GM13976 (cell line): ENCODE measurements at places on chromosomes 4 and X.

- no peak for DNase-seq
Observed at GRCh38 chrX:41982953-41983352, 59.6 kb upstream of the CASK start.

- DNase-seq, result no peak
Observed at GRCh38 chr4:82036181-82036580, 337.6 kb downstream of the HNRNPD start.

DNA sequence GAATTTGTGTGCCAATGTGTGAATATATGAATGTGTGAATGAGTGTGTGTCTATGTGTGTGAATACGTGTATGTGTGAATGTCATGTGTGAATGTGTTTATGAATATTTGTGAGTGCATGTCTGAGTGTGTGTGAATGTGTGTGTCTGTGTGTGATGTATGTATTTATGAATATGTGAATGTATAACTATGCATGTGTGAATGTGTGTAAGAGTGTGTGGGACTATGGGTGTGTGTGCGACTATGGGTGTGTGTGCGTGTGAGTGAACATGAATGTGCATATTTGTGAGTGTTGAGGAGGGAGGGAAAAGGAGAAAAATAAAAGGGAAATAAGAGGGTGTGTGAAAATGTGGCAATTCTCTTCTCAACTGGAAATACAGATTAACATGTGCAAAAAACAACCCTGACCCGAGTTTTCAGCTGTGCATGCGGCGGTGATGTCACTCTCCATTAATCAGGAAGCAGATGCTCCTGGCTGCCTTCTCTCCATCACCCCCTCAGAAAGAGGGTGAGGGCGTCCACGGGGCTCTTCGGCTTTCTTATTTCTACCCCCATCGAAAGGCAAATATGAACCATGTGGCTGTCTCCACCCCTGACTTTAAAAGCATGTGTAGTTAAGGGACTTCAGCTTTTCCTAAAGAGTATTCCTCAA is 219.8 kb downstream of the MAML3 start:
- no peak for DNase-seq

- DNase-seq, result peak; percentile 77
Observed at GRCh38 chr4:138090150-138090917, 151.8 kb downstream of the SLC7A11 start.

- DNase-seq, result no peak
Observed at GRCh38 chr4:80012291-80012690, 60.7 kb downstream of the ANTXR2 start.

DNA sequence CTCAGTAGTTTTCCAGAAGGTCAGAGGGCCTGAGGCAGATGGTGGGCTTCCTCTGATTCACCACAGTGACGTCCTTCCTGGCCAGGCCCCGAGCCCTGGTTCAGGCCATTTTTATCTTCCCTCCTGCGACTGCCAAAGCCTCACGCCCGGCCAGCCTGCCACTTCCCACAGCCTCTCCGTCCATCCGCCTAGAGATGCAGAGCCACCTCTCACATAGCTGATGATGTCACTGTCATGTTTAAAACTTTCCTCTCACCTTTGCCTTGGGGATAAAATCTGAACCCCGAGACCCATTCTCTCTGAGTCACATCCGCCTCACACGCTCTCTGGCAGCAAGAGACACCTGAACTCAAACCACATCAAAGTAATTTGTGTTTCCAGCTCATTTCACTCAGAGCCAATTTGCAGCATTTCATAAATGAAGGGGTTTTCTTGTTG is 175.3 kb downstream of the QDPR start:
- DNase-seq, result peak; percentile 57

GRCh38 chr4:73451981-73452747 is 16.1 kb downstream of the AFP start:
- DNase-seq, result no peak

DNA sequence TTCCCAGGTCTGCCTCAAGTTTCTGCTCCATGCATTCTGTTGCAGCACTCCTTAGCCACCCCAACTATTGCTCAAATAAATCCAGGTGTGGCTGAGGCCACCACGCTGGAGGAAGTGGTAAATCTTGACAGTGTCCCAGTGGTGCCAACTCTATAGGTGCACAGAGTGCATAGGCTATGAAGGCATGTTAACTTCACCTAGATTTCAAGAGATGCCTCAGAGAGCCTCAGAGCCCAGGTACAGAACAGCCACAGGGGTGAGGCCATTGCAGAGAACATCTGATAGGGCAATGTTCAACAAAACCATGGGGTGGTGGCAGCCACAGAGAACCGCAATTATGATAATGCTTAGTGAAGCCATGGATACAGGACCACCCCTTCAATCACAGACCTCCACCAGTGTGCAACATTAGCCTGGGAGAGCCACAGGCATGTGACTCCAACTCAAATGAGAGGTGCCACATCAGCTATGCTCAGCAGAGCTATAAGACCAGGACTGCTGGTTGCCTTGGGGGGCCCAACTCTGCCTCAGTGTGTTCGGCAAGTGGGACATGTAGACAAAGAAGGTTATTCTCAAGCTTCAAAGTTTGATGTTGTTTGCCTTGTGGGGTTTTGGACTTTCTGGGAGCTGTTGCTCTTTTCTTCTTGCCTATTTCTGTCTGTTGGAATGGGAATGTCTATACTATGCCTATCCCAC is 468.7 kb downstream of the ANKRD50 start:
- DNase-seq, result no peak

DNA sequence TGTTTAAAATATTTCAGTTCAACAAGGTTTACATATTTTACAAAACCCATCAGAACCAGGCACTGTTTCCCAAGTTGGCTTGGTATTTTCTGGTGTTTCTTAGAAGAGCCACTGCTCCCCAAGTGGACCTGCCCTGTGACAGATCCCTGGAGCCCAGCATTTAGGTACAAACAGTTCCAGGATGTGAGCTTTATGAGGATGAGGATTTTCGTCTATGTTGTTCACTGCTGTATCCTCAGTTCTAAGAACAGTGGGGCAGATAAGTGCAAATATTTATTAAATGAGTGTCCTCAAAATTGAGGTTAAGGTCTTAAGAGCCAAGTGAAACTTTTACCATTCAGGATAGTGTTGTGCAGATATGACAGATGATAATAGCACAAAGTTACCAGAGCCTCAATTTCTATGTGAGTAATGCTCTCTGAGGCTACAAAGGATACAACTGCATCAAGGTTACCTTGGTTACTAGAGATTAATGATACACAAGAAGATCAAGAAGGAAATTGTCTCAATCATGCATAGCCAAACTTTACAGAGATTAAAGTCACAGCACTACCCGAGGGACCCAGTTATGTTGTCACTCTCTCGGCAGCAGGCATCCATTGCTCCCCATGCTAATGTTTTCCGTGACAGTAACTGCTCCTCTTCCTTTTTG is 37.5 kb downstream of the ANXA3 start:
- DNase-seq, result no peak

DNA sequence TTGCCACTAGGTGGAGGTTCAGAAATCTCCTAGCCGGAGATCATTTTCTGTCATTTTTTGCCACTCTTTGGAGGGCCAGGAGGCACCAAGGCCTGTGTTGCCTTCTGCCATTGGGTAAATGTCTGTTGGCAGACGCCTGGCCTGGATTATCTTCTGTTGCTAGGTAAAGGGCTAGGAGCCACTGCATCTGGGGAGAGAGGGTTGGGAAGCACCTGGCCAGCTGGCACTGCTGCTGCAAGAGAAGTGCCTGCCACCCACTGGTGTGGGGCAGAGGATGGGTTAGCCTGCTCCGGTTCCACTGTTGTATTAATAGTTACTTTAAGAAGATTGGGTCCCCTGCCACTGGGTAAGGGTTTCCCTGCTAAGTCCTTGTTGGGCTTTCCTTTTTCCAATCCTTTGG is 58.1 kb downstream of the AWAT2 start:
- DNase-seq, result no peak

DNA sequence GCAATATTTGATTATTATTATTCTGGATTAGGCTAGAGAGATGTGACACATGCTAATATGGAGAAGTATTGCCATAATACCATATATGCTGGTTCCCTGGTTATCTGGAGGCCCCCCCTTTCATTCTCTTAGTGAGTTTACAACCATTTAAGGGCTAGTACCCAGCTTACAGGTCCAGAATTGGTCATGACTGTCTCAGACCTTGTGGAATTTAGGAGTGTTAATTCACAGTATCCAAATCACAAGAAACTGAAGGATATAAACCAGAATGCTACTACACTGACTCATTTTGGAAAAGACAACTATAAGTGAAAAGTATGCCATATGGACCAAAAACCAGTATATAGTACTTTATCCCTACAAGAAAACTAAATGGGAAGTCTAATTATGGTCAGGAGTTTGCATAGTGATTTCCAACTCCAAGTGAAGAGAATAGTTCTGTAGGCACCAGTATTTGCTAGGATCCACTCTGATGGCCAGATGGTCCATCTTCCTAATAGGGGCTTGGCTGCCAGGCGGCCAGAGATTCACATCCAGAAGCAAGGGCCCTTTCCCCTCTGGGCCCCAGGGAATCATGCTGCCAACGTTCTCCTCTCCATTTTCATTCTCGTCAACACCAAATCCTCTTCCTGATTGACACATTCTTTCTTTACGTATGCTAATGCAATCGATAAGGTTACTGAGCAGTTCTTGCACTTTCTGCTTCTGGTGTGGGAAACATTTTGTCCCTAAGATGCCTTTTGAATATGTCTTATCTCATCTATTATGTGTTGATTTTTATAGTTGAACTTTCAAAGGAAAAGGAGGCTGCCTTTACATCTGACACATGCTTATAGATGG is 123.6 kb downstream of the SHROOM3 start:
- no peak for DNase-seq

DNA sequence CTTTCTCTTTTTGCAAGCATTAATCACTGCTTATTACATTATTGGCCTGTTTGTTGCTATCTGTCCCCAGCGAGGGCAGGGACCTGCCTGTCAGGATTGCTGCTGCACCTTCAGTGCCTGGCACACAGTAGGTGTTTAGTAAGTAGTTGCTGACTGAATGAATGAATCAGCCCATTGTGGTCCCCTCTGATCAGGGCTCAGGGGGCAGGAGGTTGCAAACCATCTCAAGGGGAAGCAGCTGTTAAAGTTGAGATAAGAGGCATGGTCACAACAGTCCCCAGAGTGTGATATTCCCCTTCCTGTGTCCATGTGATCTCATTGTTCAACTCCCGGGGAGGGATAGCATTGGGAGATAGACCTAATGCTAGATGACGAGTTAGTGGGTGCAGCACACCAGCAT is 85.4 kb downstream of the WFS1 start:
- no peak for DNase-seq

- DNase-seq, result no peak
Observed at GRCh38 chr4:185602397-185602796, 67.1 kb upstream of the PDLIM3 start.

DNA sequence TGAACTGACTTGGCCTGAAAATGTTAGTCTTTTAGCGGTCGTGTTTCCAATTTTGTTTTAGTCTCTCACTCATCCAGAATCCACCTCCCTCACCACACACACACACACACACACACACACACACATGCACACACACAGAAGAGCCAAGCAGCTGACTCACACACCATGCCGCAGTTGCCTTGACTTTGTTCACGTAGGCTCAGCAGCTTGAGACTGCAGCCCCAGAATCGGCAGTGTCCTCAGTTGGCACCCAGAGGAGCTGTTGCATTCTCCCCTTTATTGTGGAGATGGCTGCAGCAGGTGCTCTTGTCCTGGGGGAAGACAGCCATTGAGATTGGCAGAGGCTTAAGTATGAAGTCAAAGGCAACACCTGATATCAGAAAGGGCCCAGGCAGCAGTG is 20.9 kb upstream of the XPNPEP2 start:
- DNase-seq, result no peak

- DNase-seq, result no peak
Observed at GRCh38 chr4:138182838-138183426, 59.2 kb downstream of the SLC7A11 start.

GRCh38 chrX:85024044-85024443 is 20.4 kb downstream of the APOOL start:
- no peak for DNase-seq

- no peak for DNase-seq
Observed at GRCh38 chr4:70721747-70722146, at the start of gene RUFY3. RUFY3 (plus strand) TSS chr4:70721964; CDS start chr4:70722574, 610 bp downstream.

DNA sequence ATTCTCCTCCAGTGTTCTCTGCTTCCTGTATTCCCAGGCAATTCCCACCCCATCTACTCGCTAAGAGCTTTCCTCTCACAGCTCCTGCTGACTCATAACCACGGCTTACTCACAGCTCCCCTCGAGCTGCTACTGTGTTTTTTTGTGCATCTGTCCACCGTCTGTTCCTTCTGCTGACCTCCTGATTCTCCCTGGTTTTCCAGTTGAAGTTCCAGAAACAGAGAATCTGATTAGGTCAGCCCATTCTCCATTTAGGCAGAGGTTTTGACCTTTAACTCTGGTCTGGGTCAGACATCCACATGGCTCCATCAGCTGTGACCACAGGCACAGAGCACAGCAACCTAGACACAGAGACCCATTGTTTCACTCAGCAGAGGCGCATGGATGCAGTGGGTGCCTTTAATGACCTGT is 5.5 kb upstream of the SMIM20 start:
- no peak for DNase-seq

DNA sequence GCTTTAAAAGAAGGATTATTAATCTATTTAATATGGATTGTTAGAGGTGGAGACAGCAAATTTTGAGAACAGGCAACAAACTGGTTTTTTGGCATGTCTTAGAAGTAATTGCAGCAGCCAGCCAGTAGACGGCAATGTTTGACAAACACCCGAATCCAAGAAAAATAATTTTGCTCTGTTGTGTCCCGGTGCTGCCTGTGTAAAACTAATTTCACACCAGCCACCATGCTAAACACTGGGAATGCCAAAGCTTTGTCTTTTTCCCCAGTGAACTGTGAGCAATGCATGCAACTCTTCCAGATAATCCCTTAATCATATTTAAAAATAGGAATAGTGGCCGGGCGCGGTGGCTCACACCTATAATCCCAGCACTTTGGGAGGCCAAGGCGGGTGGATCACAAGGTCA is 25.9 kb downstream of the SMIM31 start:
- DNase-seq, result peak; percentile 55

GRCh38 chr4:157779081-157779480 is 393.7 kb downstream of the GASK1B start:
- DNase-seq, result no peak

DNA sequence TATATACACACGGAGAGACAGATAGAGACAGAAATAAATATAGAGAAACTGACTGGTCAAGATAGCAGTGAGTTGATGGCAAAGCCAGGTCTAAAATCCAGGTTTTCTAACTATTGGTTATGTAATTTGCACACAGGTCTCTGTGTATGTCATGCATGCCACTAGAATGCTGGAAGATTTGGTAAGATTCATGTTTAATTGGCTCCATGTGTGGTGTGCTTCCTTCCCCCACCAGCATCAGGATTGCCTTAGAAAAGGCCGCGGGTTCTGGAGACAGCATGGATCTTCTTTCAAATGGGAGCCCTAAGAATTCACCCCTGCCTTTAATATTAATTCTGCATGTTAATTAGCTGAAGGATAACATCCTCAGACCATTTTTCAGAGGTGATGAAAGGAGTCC is 31.3 kb downstream of the HAND2 start:
- no peak for DNase-seq
